Esophagus squamous epithelium (tissue), 5 donors: ENCODE measurements at places on chromosomes 1 and 21. TPM values are rescaled to one million over a fixed set of nuclear protein-coding genes. Genes with fewer than 3 reads are reported as not detected.

The F13B gene
- total RNA-seq, result not detected

GRCh38 chr1:195415584-195415983, 1192.7 kb downstream of the KCNT2 start:
- no peak for DNase-seq

- DNase-seq, result no peak
Measured at GRCh38 chr1:117387060-117387633, 19.9 kb downstream of the MAN1A2 start.

DNA sequence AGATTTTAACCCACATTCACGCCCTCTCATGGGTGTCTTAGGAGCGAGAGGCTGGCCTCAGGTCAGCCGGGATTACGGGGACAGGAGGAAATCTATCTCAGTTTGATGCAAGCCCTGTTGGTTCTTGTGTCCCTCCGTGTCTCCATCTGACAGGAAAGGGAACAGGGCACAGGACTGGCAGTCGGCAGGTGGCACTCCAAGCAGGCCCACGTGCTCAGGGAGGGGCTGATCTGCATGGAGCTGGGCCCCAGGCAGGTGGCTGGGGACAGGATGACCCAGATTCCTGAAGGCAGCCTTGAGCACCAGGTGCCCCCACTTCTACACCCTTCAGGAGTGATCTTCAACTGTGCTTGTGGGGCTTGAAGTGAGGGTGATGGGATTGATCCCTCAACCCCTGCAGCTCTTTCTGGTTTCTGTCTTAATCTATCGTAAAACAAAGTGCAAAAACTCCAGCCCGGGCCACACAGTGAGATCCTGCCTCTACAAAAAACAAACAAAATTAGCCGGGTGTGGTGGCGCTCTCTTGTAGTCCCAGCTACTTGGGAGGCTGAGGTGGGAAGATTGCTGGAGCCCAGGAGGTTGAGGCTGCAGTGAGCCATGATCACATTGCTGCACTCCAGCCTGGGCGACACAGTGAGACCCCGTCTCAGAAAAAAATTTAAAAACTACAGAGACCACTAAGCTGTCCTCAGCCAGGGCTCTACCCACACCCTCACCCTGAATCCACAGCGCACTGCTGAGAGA, 8.3 kb downstream of the PLEKHG5 start:
- DNase-seq, result no peak

DNA sequence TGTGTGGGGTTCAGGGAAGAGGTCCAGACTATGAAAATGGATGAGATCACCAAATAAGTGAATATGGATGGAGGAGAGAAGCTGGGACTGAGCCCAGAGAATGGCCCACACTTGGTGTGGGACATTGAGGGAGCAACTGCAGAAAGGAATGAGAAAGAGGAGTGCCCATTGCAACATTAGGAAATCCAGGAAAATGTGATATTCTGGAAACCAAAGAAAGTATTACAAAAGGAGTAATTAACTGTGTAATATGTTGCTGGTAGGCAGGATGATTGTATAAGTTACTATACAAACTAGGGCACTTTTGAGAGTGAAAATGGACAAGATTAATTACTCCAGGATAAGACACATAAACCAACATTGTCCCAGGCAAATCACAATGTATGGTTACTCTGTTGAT, 59.8 kb upstream of the ARTN start:
- no peak for DNase-seq

- no peak for DNase-seq
Measured at GRCh38 chr1:58469016-58469415, 77.5 kb downstream of the OMA1 start.

DNA sequence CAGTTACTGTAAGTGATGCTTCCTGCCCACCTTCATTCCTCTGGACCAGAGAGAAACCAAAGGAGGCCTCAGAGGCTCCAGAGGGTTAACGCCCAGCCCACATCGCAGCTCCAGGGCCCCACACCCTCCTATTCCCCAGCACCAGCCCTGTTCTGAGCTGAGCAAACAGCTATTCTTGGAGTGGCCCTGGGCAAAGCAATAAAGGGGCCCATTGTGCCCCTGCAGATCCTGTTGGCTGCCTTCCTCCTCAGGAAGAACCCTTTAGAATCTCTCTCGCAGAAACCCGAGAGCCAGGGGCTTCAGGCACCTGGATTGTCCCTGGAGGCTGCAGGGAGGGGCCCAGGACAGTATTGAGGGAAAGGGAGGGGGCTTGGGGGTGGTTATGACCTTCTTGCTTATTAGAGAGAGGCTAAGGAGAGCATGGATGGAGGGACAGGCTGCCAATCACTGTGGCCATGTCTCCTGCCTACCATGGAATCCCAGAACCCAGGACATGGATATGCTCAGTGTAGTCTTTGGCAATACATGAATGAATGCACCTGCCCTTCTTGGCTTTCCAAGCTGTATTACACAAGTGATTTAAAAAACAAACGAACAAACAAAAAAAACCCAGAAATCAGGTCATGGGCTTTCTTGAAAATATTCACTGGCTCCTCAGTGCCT, 9.2 kb downstream of the PADI2 start:
- no peak for DNase-seq
